ENCODE measurements at places on chromosomes 16 and 17.
A peak's percentile ranks its signal among the peaks of the same experiment; 100 is the strongest.

- DNase-seq: peak; percentile 65
Observed at GRCh38 chr16:53457670-53458069, 23.4 kb downstream of the RBL2 start.

- no peak for DNase-seq
Observed at GRCh38 chr17:56165072-56165641, 11.9 kb downstream of the ANKFN1 start.

GRCh38 chr17:63999680-64000531 lies 1.8 kb downstream of the PRR29 start:
- no peak for DNase-seq

GRCh38 chr16:69132424-69133252 lies at the start of the genes CHTF8 and UTP4:
Gene CHTF8, minus strand, starts transcription at chr16:69132588. Its CDS starts 11,130 bp downstream, at chr16:69121458.
Gene UTP4, plus strand, starts transcription at chr16:69132649. Its CDS starts 811 bp downstream, at chr16:69133460.
- peak; percentile 90 for DNase-seq

- no peak for DNase-seq
Observed at GRCh38 chr17:41287050-41287449, 11.6 kb downstream of the KRTAP9-7 start.

DNA sequence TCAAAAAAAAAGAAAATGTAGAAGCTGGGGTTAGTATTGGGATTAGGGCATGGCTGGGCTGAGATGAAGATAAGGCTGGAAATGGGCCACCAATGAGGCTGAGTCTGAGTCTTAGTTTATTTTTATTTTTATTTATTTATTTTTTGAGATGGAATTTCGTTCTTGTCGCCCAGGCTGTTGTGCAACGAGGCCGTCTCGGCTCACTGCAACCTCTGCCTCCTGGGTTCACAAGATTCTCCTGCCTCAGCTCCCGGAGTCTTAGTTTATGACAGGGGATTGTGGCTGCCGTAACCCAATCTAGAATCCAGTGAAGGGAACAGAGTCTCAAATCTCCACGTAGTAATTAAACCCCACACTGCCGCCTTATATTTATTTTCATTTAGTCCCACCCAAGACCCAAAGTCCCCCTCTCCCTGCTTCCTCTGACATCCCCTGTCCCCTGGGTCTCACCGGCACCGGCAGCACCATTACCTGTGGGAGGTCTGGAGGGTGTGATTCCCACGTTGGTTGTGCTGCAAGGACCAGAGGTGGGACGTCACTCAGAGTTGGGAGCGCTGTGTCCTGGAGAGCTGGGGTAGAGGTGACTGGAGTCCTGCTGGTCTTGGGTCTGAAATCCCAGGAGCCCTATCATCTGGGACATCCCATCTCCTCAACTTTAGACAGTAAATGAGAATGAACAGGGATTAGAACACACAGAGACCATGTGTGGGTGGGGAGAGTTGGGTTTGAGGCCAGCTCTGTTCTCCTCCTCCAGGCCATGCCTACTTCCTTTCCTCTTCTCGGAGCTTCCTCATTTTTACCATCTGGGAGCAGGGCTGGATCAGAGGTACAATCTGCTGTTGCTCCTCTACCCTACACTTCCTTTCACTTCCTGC lies at the start of gene CLEC10A:
TSS of gene CLEC10A (minus strand) at position 671 of the 875 bp plus-strand sequence. CDS start 1,439 bp downstream, outside the sequence.
- DNase-seq: no peak

- no peak for DNase-seq
Observed at GRCh38 chr17:21523497-21524210, 147.5 kb downstream of the KCNJ12 start.

GRCh38 chr17:36072431-36073121 lies 8.5 kb downstream of the CCL18 start:
- peak; percentile 76 for DNase-seq
